Large intestine (tissue), 12 donors: ENCODE measurements at places on chromosomes 12 and 14. TPM values are rescaled to one million over a fixed set of nuclear protein-coding genes. Genes with fewer than 3 reads are reported as not detected.
A peak's percentile ranks its signal among the peaks of the same experiment; 100 is the strongest.

DNA sequence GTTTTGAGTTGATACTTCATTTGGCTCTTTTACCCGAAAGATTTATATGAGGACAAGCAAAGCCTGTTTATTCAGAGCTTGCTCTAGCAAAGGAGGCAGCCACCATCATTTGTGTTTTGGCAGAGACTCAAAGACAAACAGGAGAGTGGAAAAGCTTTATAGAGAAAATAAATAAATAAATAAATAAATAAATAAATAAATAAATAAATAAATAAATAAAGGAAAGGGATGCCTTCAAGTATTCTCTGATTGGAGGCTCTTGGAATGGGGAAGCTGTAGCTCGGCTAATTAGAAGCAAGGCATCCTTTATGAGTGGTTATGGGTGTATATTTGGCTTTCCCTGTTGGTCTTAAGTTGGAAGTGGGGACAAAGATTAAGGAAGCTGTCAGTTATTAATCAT lies 229.8 kb downstream of the RASSF9 start:
- DNase-seq: no peak

Gene RGS6
- polyA plus RNA-seq: 2.7 TPM

GRCh38 chr12:109896188-109896587 lies 3.9 kb upstream of the TCHP start:
- no peak for DNase-seq

Gene OR6C2
- not detected for polyA plus RNA-seq

- no peak for DNase-seq
Observed at GRCh38 chr14:81268016-81268416, 47.3 kb upstream of the GTF2A1 start.

- DNase-seq: no peak
Observed at GRCh38 chr12:19891936-19892591, 452.8 kb downstream of the AEBP2 start.

Gene HEBP1
- 237 TPM for polyA plus RNA-seq

GRCh38 chr14:95756127-95756526 lies 42.2 kb upstream of the TCL1A start:
- no peak for DNase-seq

Gene SFSWAP
- 37.2 TPM for polyA plus RNA-seq

GRCh38 chr14:74141703-74142102 lies 56.9 kb downstream of the LIN52 start:
- peak; percentile 90 for DNase-seq

DNA sequence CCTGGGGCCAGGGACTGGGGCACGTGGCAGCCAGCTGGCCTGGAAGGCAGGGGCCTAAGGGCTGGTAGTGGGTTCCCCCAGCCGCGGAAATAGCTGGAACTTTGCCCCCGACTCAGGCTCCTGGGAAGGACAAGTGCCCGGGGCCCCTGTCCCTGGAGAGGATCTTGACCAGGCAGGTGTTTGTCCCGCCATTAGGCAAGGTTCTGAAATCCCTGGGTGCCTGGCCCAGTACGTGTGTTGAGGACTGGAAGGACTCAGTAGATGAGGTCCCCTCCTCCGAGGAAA lies 94.2 kb downstream of the B4GALNT3 start:
- DNase-seq: no peak

DNA sequence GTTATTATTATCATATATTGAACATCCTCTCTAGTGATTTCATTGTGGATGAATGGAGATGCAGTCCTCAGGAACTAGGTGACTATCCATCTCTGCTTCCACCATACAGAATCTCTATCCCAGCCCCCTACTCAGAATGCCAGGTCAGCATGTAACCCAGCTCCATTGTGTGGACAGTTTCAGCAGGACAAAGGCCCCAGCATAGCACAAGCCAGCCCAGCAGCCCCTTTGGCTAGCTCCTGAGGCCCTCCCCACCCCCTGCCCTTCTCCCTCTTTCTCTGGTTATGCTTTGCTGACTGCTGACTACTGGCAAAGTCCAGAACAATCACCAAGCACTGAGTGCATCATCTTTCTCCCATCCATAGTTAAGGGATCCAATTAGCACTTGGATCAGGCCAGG lies 5.8 kb upstream of the SPRYD4 start:
- no peak for DNase-seq

- DNase-seq: no peak
Observed at GRCh38 chr12:125105600-125105999, 40.4 kb downstream of the AACS start.

Gene CBLN3
- polyA plus RNA-seq: 5.6 TPM

Gene RASSF9
- 2.4 TPM for polyA plus RNA-seq

DNA sequence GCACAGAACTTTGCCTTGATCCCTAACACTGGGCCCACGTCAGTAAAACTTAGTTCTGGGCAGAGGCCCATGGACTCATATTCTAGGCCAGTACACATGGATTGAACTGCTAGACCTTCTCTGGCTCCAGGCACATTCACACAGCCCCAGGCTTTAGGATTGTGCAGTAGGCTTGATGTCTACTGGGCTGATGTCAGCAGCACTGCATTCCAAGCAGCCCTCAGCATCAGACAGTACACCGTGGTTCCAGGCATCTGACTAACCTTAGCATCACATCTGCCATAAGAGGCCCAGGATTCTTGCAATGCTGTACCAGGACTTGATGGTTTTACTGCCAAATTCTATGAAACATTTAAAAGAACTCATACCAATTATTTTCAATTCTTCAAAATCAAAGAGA lies 301.9 kb downstream of the CCER1 start:
- DNase-seq: no peak

DNA sequence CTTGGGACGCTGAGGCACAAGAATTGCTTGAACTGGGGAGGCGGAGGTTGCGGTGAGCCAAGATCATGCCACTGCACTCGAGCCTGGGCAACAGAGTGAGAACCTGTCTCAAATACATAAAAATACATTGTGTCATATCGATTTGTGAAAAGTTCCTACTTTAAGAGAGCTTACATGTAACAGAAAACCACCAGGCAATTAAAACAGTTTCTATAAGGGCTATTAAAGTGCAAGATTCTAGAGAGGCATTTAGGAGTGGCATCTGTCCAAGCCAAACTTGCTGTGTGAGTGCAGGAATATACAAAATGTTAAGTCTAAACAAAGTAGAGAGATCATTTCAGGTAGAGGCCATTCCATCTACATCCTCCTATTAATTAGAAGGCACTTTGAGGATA lies 1.7 kb upstream of the NEK9 start:
- DNase-seq: no peak

GRCh38 chr14:100711493-100711892 lies 15.2 kb upstream of the DLK1 start:
- DNase-seq: no peak

Gene HOXC9
- 0.51 TPM for polyA plus RNA-seq

Gene PRKCH
- polyA plus RNA-seq: 7.7 TPM

GRCh38 chr12:57166971-57167371 lies 19.6 kb upstream of the LRP1-AS start:
- DNase-seq: no peak

DNA sequence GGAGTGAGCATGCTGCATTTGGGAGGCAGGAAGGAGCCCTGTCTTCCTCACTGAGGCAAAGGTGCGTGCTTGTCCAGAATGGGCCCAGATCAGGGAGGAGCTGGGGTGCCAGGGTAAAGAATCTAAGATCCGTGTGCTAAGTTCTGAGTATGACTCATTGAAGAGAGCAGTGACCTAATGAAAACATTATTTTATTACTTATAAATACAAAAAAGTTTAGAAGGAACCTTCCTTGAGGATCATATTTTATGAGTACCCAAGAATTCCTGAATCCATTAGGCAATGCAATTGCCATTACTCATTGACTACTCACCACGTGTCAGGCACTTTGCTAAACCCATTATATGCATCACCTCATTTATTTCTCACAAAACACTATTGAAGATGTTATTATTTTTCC lies 264.7 kb downstream of the EGLN3 start:
- no peak for DNase-seq

Gene FGF23
- 6.5 TPM for polyA plus RNA-seq

DNA sequence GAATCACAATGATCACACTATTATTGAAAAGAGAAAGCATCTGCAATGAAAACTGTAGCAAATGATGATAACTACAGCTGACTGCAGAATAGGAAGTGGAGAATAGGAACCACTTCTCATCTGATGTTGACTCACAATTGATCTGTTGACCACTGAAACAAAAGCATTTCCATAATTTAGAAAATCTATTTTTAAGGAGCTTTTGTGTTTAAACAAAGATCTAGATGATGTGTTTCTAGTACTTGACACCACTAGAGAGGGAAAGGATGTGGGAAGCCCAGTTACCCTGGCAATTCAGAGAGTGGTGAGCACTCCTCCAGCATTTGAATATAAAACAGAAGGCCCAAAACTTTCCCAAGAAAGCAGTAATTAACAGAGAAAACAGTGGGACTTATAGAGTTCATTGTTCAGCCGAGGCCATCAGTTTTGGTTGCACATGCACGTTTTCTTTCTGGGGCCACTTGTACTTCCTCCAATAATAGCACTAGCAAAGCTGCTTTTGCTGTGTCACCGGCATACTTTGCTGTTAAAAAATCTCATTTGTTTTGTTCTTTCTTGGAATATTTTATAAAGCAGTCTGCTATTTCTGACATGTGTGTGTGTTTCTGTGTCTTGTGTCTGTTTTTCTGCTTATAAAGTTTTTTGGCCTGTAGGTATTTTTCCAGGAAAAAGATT lies 76.1 kb upstream of the HECTD1 start:
- DNase-seq: no peak

Gene KRT6C
- polyA plus RNA-seq: not detected

GRCh38 chr12:102425109-102426039 lies 55.0 kb downstream of the IGF1 start:
- no peak for DNase-seq

DNA sequence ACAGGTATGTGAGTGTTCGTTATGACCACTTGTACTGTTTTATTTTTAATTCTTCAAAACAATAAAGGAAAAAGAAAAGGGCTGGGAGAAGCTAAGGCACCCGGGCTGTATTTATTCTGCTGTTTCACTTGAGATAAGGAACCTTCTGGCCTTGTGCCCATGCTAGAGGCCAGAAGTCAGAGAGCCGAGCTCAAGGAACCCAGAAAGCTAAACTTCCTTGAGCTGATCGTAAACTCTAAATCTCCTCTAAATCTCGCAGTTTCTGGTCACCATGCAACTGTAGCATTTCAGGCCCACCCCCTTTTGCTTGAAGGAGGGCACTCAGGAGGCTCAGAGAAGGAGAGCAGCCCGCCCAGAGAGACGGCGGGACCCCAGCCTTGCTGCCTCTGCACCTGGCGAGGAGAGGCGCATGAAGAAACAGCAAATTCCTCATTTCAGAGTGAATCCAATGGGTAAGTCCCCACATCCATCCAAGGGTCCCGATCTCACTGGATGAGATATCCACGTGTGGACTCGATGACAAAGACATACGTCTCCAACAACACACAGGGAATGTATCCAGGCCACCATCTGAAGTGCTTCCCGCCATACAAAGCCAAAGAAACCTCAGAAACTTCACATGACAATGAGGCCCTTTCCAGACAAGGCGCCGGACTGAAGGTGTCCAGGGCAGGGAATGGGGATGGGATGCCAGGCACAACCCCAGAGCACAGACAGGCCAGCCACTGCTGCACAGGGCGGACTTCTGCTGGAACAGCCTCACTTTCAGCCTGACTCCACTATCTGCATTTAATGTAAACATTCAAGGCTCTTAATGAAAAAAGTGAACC lies 14.6 kb downstream of the CCDC88C start:
- peak; percentile 81 for DNase-seq

GRCh38 chr12:81644503-81644902 lies 114.6 kb downstream of the PPFIA2 start:
- DNase-seq: no peak

- DNase-seq: peak; percentile 46
Observed at GRCh38 chr14:58299401-58300330, 1.3 kb downstream of the ARID4A start.

Gene COX8C
- polyA plus RNA-seq: 0.27 TPM

Gene SYT1
- polyA plus RNA-seq: 12.6 TPM

Gene NT5DC3
- 6.6 TPM for polyA plus RNA-seq

Gene ACOT4
- 2.4 TPM for polyA plus RNA-seq

Gene CABP1
- polyA plus RNA-seq: 0.70 TPM

- no peak for DNase-seq
Observed at GRCh38 chr12:32870716-32871115, 25.9 kb downstream of the PKP2 start.

DNA sequence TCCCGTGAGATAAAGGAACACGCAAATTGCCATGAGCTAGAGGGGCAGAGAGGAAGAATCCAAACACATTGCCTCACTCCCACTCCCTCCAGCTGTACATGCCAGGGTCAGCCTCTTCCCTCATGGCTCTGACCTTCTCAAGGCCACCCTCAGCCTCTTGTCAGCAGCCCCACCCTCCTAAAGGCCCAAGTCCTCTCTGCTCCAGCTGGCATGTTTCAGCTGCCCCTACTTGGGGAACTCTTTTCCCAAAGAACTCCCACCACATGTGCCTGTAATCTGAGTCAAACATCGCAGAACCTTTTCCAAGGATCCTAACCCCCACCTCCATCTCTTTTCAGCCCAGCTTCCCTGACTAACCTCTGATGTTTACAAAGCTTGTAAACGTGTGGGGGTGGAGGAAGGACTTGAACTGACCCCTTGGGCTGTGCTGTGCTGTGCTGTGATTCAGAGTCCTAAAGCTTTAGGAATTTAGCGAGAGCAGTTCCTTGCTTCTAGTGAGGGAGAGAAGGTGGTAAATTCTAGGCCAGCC lies 7.3 kb upstream of the CACNB3 start:
- DNase-seq: peak; percentile 70

DNA sequence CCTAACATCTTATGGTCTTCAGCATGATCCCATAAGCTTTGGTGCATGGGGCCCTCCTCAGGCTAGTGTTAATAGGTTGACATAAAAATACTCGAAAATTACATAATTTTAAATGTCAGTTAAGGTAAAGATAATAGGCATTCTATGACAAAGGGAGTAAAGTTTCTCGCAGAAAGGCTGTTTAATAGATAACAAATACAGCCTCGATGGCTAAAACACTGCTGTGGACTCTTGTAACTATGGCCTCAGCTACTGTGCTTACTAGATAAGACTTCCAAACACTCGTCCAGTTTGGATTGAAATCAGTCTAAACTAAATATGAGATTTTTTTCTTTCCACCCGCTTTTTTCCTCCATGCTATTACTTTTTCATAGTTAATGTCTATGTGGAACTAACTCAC lies 23.2 kb upstream of the MGST1 start:
- peak; percentile 29 for DNase-seq

GRCh38 chr14:61479746-61480502 lies 158.5 kb downstream of the PRKCH start:
- no peak for DNase-seq

Gene PRB2
- polyA plus RNA-seq: 0.28 TPM

Gene JAG2
- polyA plus RNA-seq: 11.0 TPM

- peak; percentile 50 for DNase-seq
Observed at GRCh38 chr12:56676851-56677580, 11.1 kb downstream of the PTGES3 start.

- DNase-seq: no peak
Observed at GRCh38 chr14:30180219-30180618, 252.6 kb upstream of the PRKD1 start.

- no peak for DNase-seq
Observed at GRCh38 chr12:94169495-94169894, 21.1 kb downstream of the PLXNC1 start.
